Epithelial cell of umbilical artery (primary cell): ENCODE measurements at places on chromosomes 6 and 20. TPM values are rescaled to one million over a fixed set of nuclear protein-coding genes. Genes with fewer than 3 reads are reported as not detected.

SRSF12 gene
- under 0.01 TPM in 1 of 2 replicates, not detected in the other for total RNA-seq

GLP1R gene
- total RNA-seq: not detected in 2 replicates

CDH26 gene
- total RNA-seq: 0.32 TPM in 1 of 2 replicates, not detected in the other

ZKSCAN8 gene
- 8.8 and 16.7 TPM in 2 replicates for total RNA-seq

RSPH4A gene
- under 0.01 TPM in 1 of 2 replicates, not detected in the other for total RNA-seq

SNRPB gene
- total RNA-seq: 481 and 494 TPM in 2 replicates

WFDC5 gene
- not detected in 2 replicates for total RNA-seq

DEFB124 gene
- total RNA-seq: not detected in 2 replicates

SLC44A4 gene
- total RNA-seq: 0.15 and 0.32 TPM in 2 replicates

MOCS1 gene
- 11.4 and 12.3 TPM in 2 replicates for total RNA-seq

GSTA3 gene
- not detected in 2 replicates for total RNA-seq

BPIFB2 gene
- not detected in 2 replicates for total RNA-seq

TEAD3 gene
- 0.32 and 0.61 TPM in 2 replicates for total RNA-seq

FAM217A gene
- total RNA-seq: not detected in 2 replicates

SLC17A3 gene
- not detected in 2 replicates for total RNA-seq

KIF25 gene
- total RNA-seq: not detected in 2 replicates

YTHDF1 gene
- 18.5 and 21.7 TPM in 2 replicates for total RNA-seq

OPN5 gene
- total RNA-seq: not detected in 2 replicates

RIN2 gene
- 63.5 and 134 TPM in 2 replicates for total RNA-seq

PROKR2 gene
- under 0.01 TPM in 1 of 2 replicates, not detected in the other for total RNA-seq

ULBP3 gene
- 6.1 and 13.0 TPM in 2 replicates for total RNA-seq

MROH8 gene
- total RNA-seq: 0.15 and 0.65 TPM in 2 replicates

IL17A gene
- not detected in 2 replicates for total RNA-seq

LSM2 gene
- total RNA-seq: 57.2 and 65.0 TPM in 2 replicates

FAM209B gene
- total RNA-seq: not detected in 2 replicates

CYB5R4 gene
- 3.9 and 12.0 TPM in 2 replicates for total RNA-seq

SS18L1 gene
- total RNA-seq: 6.7 and 8.8 TPM in 2 replicates

FAM8A1 gene
- total RNA-seq: 11.0 and 12.3 TPM in 2 replicates

SLC26A8 gene
- not detected in 2 replicates for total RNA-seq

KIF6 gene
- total RNA-seq: not detected in 2 replicates

SIRPB1 gene
- 0.32 TPM in 1 of 2 replicates, not detected in the other for total RNA-seq

CTAGE9 gene
- total RNA-seq: not detected in 2 replicates

C20orf96 gene
- total RNA-seq: 1.6 and 4.7 TPM in 2 replicates

BCAS1 gene
- total RNA-seq: under 0.01 TPM in 1 of 2 replicates, not detected in the other

F13A1 gene
- total RNA-seq: not detected in 2 replicates

DST gene
- 210 and 217 TPM in 2 replicates for total RNA-seq

POPDC3 gene
- 0.76 and 1.3 TPM in 2 replicates for total RNA-seq

COL12A1 gene
- total RNA-seq: 11.1 and 16.9 TPM in 2 replicates

SLC22A1 gene
- total RNA-seq: under 0.01 TPM in 1 of 2 replicates, not detected in the other

XKR7 gene
- total RNA-seq: not detected in 2 replicates

PHF1 gene
- total RNA-seq: 7.5 and 10.0 TPM in 2 replicates

CPNE5 gene
- 4.6 and 5.8 TPM in 2 replicates for total RNA-seq

TRERF1 gene
- total RNA-seq: under 0.01 and 0.30 TPM in 2 replicates

SNAP91 gene
- total RNA-seq: not detected in 2 replicates

SLC13A3 gene
- 0.15 and 0.32 TPM in 2 replicates for total RNA-seq

LPIN3 gene
- 0.97 and 3.6 TPM in 2 replicates for total RNA-seq

BACH2 gene
- total RNA-seq: 0.30 and 0.65 TPM in 2 replicates

GHRH gene
- not detected in 2 replicates for total RNA-seq

RPS21 gene
- total RNA-seq: 893 and 1,301 TPM in 2 replicates

MCHR2 gene
- not detected in 2 replicates for total RNA-seq

CST1 gene
- 6.2 TPM in 1 of 2 replicates, not detected in the other for total RNA-seq

HLA-DRA gene
- total RNA-seq: not detected in 2 replicates

C6orf15 gene
- not detected in 2 replicates for total RNA-seq

OR5V1 gene
- total RNA-seq: not detected in 2 replicates

PBOV1 gene
- not detected in 2 replicates for total RNA-seq

DEFB118 gene
- total RNA-seq: not detected in 2 replicates

RARS2 gene
- 31.5 and 33.4 TPM in 2 replicates for total RNA-seq

GJA1 gene
- 663 and 1,009 TPM in 2 replicates for total RNA-seq
